ENCODE measurements at places on chromosomes 12 and 14.

DNA sequence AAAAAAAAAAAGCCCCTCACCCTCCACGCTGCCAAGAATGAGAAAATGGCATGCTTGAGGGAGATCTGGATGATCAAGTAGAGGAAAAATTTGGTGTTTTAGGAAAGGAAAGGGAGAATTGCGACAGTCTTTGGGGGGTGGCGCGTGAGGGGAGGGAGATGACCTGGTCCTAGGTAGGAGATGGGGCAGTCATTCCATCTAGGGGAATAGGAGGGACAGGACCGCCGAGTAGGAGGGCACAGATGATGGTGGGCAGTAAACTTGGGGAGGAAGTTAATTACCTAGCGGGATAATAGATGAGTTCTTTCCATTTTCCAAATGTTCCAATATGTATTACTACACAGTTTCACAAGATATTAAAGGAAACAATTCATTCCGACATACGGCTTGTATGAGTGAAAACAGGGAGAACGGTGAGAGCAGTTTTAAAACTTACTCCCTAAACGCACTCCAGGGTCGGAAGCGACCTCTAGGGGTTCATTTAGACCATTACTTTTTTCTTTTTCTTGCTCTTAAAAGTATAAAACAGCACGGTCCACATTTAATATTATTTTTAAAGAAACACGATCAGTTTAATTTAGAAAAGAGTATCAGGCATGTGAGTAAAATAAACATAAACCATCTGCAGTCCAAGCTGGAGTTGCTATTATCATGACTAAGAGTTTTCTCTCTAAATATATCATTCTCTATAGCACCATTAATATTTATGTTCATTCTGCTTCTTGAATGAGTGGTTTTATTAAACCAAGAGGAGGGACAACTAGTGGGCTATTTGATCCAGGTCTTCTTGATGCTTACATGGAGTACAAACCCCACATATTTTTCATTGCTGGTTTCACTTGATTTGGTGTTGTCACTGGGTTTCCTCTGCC lies 3.0 kb upstream of the FNTB start:
- DNase-seq = no peak

DNA sequence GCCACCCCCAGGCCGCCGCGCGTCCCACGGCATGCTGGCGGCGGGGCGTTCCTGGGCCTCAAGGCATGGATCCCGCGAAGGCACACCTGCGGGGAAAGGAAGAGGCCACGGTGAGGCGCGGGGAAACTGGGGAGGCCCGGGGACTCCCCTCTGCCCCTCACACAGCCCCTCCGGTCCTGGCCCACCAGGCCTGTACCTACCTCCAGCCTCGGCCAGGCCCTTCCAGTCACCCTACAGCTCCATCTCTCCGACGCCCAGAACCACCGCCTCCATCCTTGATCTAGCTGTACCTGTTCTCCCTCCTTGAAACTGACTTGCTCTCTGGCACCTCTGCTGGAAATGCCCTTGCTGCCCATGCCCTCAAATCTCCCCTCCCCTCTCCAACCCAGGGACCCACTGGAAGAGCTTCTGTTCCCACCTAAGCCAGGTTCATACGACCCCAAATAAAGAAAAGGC lies 1.7 kb downstream of the ANKRD9 start:
- no peak for DNase-seq

GRCh38 chr14:75231320-75231719 lies 47.3 kb upstream of the FOS start:
- no peak for DNase-seq

DNA sequence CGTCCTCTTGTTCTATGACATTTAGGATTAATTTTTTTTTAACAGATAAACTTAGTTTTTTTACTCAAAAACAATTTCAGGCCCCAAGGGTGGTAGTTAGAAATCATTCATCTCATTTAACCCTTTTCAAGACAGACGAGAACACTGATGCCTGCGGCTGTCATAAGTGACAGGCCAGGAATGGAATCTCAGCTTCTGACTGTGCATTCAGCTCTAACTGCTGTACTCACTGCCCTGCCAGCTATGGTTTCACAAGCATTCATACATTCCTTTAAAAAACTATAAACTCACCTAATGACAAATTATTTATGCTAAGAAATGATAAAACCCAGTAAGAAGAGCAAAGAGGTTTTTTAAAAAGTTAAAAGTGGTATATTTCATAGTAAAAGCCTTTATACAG lies 8.8 kb downstream of the DENND5B start:
- DNase-seq = no peak

DNA sequence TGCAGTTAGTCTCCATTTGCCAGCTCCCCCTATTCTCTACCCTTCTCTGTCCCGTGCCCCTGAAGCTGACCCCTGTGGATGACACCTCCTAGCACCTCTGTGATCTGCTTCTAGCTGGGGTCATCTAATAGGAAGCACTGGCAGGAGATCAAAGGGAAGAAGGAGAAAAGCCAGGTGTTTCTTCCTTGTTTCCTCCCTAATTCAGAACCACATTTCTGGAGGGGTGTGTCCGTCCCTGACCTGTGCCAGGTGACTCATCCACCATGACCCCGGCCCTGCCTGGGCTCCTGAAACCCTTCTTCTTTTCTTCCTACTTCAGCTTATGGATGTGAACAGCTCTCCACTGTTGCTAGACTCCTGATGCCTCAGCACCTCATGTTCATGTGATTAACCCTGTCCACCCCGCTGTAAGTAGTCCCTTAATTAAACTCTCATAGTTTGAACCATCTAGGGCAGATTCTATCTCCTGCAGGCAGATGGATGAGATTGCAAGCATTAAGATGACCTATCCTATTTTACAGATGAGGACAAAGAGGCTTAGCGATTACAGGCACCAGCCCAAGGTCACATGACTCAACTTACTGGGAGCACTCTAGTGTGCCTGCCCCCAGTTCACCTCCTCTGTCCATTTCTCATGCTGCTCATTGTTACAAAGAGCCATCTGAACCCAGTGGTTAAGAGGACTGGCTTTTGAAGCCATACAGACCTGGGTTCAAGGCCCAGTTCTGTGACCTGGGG lies 770.5 kb downstream of the MED13L start:
- DNase-seq = no peak

- no peak for DNase-seq
Observed at GRCh38 chr14:71395151-71395604, 487.9 kb downstream of the PCNX1 start.

DNA sequence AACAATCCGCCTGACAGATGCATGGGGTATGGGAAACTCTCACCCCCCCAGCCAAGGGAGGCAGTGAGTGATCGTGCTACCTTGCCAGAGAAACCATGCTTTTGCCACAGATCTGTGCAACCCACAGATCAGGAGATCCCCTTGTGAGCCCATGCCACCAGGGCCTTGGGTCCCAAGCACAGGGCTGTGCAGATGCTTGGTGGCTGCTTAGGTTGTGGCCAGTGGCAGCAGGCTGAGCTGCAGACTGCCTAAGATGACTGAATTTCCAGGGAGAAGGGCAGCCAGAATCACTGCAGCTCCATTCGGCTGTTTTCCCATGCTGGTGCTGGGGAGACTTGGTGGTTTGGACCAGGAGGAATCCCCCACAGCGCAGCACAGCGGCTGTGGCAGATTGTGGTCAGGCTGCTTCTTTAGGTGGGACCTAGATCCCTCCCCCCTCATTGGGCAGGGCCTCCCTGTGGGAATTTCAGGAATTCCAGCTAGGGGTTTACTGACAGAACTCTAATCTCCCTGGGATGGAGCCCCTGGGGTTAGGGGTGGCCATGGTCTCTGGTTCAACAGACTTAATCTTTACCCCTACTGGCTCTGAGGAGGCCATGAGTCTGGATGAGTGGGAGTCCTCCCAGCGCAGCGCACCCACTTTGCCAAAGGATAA lies 264.6 kb upstream of the DAAM1 start:
- DNase-seq = no peak

DNA sequence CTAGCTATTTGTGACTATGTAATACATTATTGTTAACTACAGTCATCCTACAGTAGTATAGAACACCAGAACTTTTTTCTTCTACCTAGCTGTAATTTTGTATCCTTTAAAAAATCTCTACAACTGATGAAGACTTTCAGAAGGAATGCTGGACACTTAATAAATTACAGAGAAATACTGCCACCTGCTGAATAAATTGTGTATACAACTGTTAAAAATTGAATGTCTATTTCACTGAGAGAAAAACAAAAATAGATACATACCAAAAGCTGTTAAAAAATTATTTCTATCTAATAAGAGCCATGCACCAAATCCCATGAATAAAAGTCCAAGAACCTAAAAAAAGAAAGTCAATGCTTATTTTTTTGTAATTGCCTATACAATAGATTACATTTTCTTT lies 6.6 kb downstream of the TSPAN19 start:
- DNase-seq = no peak

GRCh38 chr12:22882559-22882958 lies 257.6 kb downstream of the ETNK1 start:
- DNase-seq = no peak

DNA sequence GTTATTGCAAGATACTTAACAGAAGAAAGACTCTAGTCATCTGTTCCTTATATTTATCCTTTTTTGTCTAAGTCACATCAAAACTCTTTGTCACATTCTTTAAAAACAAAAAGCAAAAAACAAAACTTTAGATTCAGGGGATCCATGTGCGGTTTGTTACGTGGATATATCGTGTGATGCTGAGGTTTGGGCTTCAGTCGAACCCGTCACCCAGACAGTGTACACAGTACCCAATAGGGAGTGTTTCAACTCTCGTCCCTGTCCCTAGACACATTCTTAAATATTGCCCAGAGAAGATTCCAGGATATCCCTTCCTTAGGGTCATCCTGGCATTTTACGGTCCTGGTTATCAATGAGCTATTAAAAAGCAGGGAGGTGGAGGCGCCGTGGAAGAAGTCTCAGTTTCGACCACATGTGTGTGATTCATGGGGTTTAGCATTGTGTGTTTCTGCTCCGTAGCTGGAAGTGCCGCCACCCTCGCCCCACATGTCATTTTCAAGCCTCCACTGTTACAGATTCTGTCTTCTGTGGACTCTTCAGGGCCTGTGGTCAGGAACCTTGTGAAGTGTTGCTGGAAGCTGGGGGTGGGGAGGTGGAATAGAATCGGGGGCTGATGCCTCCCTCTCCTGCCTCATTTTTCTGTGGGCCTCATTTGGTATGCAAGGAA lies 19.9 kb downstream of the CCND2 start:
- DNase-seq = no peak

- no peak for DNase-seq
Observed at GRCh38 chr12:109962398-109962797, 33.8 kb downstream of the GIT2 start.

- DNase-seq = no peak
Observed at GRCh38 chr14:23481362-23481970, 12.0 kb downstream of the NGDN start.

DNA sequence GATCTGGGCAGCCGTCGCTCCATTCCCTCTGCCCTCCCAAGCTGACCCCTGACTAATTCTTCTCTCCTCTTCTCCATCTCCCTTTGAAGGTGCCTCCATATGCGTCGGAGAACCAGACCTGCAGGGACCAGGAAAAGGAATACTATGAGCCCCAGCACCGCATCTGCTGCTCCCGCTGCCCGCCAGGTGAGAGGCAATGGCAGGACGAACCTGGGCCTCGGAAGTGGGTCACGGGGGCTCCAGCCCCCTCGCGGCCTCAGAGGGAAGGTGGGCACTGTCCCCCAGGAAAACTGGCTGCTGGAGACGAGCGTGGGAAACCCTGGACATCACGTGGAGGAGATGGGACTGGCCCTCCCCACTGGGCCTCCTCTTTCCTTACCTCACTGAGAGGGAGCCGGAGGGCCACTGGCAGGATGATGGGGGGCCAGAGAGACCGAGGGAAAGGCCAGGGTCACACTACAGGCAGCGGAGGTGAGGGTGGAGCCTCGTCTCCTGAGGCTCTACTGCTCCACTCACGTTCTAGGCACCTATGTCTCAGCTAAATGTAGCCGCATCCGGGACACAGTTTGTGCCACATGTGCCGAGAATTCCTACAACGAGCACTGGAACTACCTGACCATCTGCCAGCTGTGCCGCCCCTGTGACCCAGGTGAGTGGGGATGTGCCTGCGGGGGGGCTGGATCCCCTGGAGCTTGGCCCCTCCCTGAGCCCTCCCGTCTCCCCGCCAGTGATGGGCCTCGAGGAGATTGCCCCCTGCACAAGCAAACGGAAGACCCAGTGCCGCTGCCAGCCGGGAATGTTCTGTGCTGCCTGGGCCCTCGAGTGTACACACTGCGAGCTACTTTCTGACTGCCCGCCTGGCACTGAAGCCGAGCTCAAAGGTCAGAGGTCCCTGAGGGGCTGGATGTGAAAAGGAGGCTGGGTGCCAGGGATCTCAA lies 806 bp downstream of the LTBR start:
- no peak for DNase-seq

GRCh38 chr14:94570440-94570839 lies 9.2 kb downstream of the SERPINA4 start:
- DNase-seq = no peak

DNA sequence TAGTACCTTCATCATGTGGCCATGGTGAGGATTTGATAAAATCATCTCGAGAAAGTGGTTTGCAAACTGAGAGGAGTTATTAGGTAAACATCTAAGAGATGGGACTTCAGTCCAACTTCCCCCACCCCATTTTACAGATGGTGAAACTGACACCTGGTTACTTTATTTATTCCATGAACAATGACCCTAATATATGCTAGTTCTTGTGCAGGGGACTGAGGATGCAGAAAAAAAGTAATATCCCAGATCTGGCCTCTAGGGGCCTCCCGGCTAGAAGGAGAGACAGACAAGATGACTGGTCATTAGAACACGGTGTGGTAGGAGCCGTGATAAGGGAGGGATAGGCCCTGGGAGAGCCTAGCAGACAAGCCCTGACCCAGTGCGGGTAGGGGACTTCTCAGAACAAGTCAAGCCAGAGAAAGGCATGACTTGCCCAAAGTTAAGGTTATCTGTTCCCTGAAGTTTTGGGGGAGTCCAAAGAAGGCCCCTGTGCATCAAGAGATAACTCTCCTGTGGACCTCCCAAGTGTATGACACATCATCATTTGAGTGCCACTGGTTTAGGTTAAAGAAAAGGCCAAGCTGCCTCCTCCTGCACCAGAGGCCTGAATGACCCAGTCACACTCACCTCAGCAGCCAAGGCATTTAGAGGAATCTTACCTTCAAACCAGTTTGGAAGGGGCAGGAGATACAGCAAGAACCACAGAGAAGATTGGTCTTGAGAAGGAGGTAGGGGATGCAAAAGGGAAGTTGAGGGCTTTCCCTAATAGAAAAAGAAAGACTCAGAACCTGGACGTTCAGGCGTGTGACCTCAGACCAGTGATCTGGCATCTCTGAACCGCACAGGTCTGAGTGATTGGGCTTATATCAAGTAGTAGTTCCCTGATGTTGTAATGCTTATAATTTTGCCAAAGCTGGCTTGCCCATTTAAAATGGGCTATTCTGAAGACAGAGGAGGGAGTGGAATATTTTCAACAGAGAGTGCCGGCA lies 1.6 kb downstream of the CMKLR1 start:
- peak; percentile 26 for DNase-seq

- DNase-seq = no peak
Observed at GRCh38 chr12:120693848-120694247, 6.9 kb downstream of the MLEC start.

- DNase-seq = no peak
Observed at GRCh38 chr12:113921430-113921829, 44.7 kb downstream of the RBM19 start.

Data from tibial nerve (tissue), 4 donors.